Nephron progenitor cell (in vitro differentiated cells): ENCODE measurements at places on chromosomes 7 and 10.

DNA sequence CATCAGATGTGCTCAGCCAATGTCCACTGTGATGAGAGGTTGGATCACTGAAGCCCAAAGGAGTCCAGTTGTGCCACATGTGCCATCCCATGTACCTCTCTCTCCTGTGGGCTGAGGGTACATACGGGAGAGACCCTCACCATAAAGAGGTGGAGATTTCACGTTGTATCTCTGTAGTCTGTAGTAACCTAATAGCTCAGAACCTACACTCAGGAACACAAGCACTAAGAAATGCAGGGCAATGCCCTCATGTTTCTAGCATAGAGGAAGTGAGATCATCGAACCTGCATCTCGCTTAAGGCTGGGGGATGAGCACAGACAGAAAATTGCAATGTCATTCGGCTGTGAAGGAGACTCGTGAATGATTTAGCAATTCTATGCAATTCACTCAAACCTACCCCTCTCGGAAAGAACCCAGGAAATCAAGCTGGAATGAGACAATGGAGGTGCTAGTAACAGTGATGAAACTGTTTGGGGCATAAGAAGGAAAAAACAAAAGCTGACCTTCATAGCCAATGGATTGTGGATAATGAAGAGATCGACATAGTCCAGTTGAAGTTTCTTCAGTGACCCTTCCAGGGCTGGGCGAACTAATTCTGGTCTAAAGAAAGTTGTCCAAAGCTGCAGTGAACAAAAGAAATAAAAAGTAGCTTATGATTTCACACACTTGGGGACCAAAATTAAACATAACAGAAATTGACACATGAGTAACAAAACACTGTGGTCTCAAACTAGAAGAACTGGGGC lies 80.3 kb upstream of the UCN3 start:
- no peak for DNase-seq

- no peak for DNase-seq
Measured at GRCh38 chr10:29107866-29108498, 180.9 kb upstream of the LYZL1 start.

- no peak for DNase-seq
Measured at GRCh38 chr7:132872034-132872433, 209.9 kb downstream of the CHCHD3 start.

DNA sequence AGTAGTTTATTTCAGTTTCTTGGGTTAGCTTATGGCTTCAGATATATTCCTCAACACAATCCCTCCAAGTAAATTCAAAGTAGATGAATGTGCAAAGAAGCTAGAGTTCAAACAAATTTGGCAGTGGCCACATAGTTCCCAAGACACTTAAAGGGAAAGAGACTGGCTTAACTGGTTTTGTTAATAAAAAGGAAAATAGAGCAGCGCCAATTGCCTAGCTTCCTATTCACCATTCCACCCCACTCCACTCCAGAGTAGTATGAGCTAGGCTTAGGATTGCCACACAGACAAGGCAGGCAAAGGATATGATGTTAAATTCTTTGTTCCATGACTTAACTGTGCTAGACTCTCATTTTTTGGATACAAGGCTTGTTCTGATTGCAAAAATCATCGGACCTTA lies 2.0 kb downstream of the XRCC2 start:
- no peak for DNase-seq

- DNase-seq: no peak
Measured at GRCh38 chr7:143069912-143070500, 17.9 kb downstream of the OR6V1 start.
